Diencephalon (tissue), 1 donor: ENCODE measurements at places on chromosomes 6 and 20. TPM values are rescaled to one million over a fixed set of nuclear protein-coding genes. Genes with fewer than 3 reads are reported as not detected.

The PSORS1C1 gene
- total RNA-seq: not detected

The MYBL2 gene
- total RNA-seq: 1.6 TPM

The EMILIN3 gene
- 3.5 TPM for total RNA-seq

The SLC16A10 gene
- total RNA-seq: 20.1 TPM

The BNIP5 gene
- total RNA-seq: not detected

The CCM2L gene
- 3.7 TPM for total RNA-seq

The MAP7 gene
- total RNA-seq: 6.9 TPM

The PBOV1 gene
- not detected for total RNA-seq
